ENCODE measurements at places on chromosomes 16 and 17. TPM values are rescaled to one million over a fixed set of nuclear protein-coding genes. Genes with fewer than 3 reads are reported as not detected.

DNA sequence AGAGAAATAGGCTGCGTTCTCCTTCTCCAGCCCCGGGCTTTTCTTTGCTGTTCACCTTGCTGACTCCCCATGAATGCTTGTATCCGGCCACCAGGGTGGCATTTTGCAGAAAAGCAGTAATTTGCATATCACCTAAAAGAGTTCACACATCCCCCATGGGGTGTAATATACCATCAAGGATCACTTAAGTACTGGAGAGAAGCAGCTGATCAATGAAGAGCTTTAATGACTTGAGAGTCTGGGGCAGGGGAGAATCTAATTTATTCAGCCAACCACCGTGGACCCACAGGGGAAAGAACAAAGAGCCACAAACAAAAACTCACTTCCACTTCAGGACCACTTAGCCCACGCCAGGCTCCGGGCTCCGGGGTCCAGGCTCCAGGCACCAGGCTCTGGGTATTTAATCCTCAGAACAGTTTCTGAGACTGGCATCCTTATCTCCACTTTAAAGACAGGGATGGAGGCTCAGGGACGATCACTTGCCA is 33.9 kb upstream of the SEC14L1 start:
- no peak for DNase-seq

GRCh38 chr17:33039874-33040273 is 48.2 kb downstream of the SPACA3 start:
- no peak for DNase-seq

Gene HOXB13
- not detected for total RNA-seq

- no peak for DNase-seq
These were observed 1.1 kb downstream of the LRRC36 start for GRCh38 chr16:67327743-67328142.

GRCh38 chr16:72969812-72970211 is 78.1 kb downstream of the ZFHX3 start:
- DNase-seq: no peak

Gene DHRS7C
- total RNA-seq: not detected

DNA sequence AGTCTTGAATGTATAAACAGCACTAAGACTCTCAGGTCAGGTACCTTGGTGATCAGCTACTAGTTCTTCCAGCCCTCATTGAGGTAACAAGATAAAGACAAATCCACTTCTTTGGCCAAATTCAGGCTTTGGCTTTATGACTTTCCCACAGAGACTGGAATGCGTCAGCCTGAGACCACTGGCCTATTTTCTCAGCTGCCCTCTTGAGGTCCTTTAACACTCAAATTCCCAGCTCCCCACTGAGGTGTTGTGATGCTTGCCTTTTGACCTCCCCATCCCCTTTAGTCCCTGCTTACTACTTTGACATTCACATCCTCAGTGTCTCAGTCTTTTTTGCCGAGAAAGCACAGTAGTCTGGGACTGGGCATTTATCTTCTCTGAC is 10.6 kb downstream of the TNFAIP1 start:
- no peak for DNase-seq

Gene RCVRN
- not detected for total RNA-seq

- DNase-seq: no peak
These were observed 293.8 kb downstream of the ABCC12 start for GRCh38 chr16:47861999-47862398.

DNA sequence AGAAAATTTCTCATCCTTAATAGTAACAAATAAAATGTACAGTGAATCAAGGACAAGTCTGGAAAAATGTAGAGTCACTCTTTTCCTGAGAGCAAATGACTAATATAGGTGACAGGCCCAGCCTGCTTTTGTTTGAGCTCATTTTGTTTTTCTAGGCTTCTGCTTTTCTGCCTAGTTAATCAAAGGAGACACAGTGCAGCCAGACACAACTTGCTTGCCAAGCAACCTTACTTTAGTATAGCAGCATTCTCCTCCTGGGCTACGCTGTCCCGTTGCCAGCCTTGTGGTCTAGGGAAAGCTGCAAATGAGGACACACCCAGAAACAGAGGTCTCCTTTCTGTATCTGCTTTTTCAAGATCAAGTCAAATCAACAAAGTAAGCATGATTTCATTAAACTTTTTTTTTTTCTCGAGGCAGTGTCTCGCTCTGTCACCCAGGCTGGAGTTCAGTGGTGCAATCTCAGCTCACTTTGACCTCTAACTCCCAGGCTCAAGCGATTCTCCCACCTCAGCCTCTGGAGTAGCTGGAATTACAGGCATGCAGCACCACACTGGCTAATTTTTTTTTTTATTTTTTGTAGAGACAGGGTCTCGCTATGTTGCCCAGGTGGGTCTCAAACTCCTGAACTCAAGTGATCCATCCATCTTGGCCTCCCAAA is 17.2 kb downstream of the GINS3 start:
- DNase-seq: peak; percentile 45

Gene ASPA
- not detected for total RNA-seq

- DNase-seq: no peak
These were observed 16.9 kb downstream of the RPH3AL start for GRCh38 chr17:335691-336090.

- no peak for DNase-seq
These were observed 6.4 kb upstream of the NPRL3 start for GRCh38 chr16:144797-145252.

GRCh38 chr16:546909-547770 is 13.1 kb upstream of the PRR35 start:
- DNase-seq: no peak

DNA sequence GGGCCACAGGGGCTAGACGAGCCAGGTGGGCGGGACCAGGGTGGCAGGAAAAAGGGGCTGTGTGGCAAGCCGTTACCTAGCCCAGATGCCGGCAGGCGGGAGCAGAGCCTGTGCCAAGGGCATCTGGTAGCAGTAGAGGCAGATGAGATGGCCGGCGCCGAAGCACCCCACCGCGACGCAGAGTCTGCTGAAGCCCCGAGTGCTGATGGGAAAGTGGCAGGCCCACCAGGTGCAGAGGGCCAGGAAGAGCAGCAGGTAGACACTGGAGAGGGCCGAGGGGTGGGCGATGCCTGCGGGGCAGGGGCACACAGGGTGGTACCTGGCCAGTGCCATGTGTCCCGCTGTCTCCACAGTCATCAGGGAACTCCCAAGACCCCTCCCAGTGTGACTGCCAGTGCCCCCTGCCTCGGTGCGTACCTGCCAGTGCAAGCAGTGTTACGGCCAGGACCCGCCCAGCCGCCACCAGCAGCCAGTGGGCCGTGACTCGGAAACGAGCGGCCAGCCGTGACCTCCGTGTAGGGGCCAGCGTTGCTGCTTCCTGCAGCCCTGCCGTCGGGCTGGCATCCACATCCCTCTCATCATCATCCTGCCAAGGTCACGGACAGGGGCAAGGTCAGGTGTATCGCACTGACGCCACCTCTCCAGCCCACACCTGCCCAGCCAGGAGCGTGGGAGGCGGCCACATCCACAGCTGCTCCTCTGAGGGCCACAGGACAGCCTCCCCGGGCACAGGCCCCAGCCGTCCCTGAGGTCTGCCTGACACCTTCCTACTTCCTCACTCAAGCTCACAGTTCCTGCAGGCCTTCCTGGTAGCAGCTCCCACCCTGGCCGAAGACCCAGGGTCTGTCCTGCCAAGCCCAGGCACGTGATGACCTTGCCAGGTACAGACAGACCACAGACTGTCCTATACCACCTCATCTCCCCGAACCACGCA is 32.1 kb downstream of the CTU2 start:
- DNase-seq: no peak

- no peak for DNase-seq
These were observed 143.5 kb upstream of the TOX3 start for GRCh38 chr16:52690468-52690867.

DNA sequence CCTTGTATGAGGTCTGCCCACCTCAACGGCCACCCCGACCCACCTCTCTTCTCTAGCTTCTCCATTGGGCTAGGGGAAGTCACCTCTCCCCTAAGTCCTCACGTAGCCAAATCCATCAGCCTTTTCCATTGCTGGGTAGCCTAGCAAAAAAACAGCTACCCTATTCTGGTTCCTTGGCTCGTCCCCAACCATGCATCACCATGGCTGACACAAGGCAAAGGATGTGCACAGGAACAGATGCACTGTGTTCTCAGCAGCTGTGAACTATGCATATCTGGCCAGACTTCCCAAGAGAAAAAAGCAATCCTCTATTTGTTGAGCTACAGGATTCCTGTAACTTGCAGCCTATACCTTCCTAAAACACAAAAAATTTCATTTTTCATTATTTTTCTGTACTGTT is 22.0 kb upstream of the FLCN start:
- DNase-seq: no peak

- DNase-seq: no peak
These were observed 7.4 kb downstream of the FOXF1 start for GRCh38 chr16:86517652-86518258.

Gene ACSM2A
- not detected for total RNA-seq

DNA sequence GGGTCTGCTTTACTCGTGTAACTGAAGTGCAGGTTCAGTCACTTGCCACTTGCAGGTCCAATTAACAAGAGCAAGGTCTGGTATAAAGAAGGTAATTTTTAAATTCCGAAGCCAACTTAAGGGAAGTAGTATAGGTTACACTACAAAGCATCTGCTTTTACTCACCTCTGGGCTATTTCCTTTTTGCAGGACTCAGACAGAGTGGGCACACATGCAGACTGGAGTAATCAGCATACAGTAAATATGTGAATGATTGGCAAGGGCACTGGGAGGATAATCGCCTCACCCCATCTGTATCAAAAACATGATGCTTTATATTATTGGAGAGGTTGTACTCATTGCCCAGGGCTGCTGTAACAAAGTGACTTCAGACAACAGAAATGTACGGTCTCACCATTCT is 160.1 kb upstream of the CDH5 start:
- no peak for DNase-seq

Gene CLDN9
- not detected for total RNA-seq

Gene TEX19
- not detected for total RNA-seq

Gene PSMB10
- total RNA-seq: 58.8 TPM

GRCh38 chr16:47779201-47780016 is 318.3 kb downstream of the PHKB start:
- peak; percentile 7 for DNase-seq

Gene LRRC46
- not detected for total RNA-seq

- DNase-seq: no peak
These were observed 13.4 kb upstream of the CRHR1 start for GRCh38 chr17:45770632-45771270.

- no peak for DNase-seq
These were observed 128.5 kb downstream of the SPACA3 start for GRCh38 chr17:33120103-33120502.

GRCh38 chr16:19639986-19640421 is 78.0 kb downstream of the KNOP1 start:
- no peak for DNase-seq

GRCh38 chr17:37088459-37088858 is 139.7 kb downstream of the AATF start:
- no peak for DNase-seq

Gene CMTM2
- not detected for total RNA-seq

Gene CCL8
- total RNA-seq: not detected

Gene UNC13D
- total RNA-seq: 7.6 TPM

Gene NPIPA3
- 0.26 TPM for total RNA-seq

DNA sequence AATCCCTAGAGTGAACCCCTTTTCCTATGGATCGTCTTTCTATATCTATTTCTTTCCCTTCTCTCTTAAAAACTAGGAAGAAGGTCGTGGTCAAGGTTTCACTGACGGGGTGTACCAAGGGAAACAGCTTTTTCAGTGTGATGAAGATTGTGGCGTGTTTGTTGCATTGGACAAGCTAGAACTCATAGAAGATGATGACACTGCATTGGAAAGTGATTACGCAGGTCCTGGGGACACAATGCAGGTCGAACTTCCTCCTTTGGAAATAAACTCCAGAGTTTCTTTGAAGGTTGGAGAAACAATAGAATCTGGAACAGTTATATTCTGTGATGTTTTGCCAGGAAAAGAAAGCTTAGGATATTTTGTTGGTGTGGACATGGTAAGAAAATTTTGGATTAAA is 9.6 kb downstream of the CYLD start:
- no peak for DNase-seq

Gene TMIGD1
- not detected for total RNA-seq

DNA sequence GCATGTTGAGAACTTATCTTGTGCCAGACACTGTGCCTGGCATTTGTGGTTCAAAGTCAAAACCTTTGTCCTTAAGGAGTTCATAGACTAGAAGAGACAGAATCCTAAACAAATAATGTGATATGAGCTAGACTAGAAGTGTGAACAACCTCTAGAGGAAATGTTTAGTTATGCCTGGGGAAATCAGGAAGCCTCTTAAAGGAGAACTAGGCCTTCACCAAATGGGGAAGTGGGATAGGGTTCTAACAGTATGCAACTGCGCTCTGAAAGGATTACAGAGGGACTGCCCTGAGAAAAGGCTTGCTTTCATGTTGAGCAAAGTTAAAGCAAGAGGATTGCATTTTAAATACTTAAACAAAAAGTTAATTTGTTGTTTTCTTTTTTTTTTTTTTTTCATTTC is 4.9 kb downstream of the RUNDC1 start:
- no peak for DNase-seq

- no peak for DNase-seq
These were observed 10.9 kb upstream of the ST6GALNAC1 start for GRCh38 chr17:76654408-76654807.

Measured in pulmonary artery endothelial cell (primary cell).